ENCODE measurements at places on chromosomes 2 and 18. TPM values are rescaled to one million over a fixed set of nuclear protein-coding genes. Genes with fewer than 3 reads are reported as not detected.

The MEP1B gene
- not detected for total RNA-seq

The MOCOS gene
- 16.0 TPM for total RNA-seq

The CFAP65 gene
- total RNA-seq, result not detected

DNA sequence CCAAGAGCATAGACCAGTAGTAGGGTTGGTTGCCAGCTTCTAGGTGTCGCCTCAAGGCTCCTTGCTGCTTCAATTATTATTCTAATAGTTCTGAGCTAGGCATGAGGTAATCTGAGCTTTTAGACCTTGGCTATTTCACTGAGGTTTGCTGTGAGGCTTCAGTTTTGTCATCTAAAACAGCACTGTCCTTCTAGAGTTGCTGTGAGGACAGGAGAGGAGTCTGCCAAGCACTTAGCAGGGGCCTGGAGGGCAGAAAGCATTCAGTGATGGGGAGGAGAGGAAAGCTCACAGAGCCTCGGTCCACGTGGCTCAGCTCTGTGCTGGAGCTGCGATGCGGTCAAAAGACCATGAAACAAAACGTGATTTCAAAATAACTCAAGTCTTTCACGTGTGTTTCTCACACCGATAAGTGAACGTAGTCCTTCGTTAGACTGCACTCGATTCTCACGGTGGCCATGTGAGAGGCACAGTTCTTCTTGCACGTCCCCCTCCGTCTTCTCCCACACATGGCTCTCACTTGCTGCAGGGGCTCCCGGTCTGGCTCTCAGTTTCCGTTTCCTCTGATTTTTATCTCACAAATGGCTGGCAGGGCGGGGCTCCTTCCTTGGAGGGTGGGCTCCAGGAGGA is 113.7 kb downstream of the B3GNT2 start:
- ATAC-seq, result no peak

DNA sequence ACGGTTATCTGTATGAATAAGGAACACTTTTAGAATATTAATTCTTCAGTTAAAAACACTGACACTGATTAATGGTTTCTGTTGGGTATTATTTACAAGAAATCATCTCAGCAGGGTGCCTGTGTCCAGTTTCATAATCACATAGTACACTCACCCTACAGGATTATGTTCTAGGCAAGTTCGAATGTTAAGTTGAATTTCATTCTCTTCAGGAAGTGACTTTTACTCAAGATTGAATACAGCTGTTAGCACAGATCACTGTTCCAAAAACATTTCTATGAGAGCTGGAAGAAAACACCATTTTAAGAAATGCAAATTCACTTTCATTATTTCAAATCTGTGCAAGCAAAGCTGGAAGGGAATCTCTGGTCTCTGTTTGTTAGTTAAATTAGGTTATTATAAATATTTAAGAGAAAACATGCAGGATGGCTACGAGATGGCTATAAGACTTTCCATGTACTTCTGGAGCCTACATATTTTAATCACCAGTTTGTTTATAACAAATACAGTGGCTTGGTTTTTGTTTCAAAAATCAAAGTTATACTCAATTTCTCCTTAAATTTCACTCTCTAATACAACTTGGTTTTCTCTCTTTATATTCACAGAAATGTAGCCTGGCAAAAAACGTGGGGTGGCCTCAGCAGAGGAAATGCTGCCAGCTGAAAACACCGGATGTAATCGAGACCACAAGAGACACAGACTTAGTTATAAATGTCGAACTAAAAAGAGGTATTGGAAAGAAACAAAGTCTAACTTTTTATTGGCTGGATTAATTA is 65.8 kb downstream of the RBMS1 start:
- ATAC-seq, result peak; percentile 30

DNA sequence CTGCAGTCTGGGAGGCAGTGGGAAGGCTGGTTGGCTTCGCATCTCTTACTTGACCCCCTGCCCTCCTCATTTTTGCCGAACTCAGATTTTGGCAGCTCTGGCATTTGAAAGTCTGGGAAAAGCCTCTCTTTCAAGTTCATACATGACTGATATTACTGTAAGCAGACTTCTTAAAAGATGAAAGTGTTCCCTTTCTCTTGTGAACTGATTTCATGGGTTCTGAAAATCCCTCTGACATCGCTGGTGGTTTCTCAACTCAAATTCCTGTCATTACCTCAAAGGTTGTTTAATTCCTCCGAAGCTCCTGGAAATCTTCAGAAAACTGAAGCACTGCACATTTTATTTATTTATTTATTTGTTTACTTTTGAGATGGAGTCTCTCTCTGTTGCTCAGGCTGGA is 16.9 kb upstream of the SLC38A11 start:
- no peak for ATAC-seq

GRCh38 chr2:238124488-238125126 is 13.9 kb upstream of the KLHL30 start:
- ATAC-seq, result no peak

The NDC80 gene
- 9.7 TPM for total RNA-seq

The SPC25 gene
- 6.0 TPM for total RNA-seq

The TMEM247 gene
- not detected for total RNA-seq

- no peak for ATAC-seq
Measured at GRCh38 chr18:13323186-13323585, 104.6 kb downstream of the LDLRAD4 start.

The MRO gene
- not detected for total RNA-seq

- ATAC-seq, result peak; percentile 89
Measured at GRCh38 chr2:191688934-191689695, 11.2 kb downstream of the NABP1 start.

The CLEC4F gene
- not detected for total RNA-seq

DNA sequence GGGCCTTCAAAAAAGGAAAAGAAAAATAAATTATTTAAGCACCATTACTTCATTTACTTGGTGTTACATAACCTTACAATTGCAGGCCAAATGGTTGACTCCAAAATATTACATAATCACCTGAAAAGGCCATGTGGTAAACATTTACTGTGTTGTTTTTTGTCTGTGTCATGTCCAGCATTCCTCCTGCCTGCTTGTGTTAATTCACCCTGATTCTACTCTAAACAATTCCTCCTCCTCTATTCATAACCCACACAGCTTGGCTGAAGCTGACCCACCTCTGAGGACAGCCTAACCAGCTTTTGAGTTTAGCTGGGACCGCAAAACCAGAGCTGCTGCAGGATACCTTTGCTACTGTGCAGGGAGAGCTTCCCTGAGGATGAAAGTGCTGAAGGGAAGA is 35.4 kb downstream of the TMX3 start:
- ATAC-seq, result no peak

GRCh38 chr2:235952714-235953113 is 215.5 kb downstream of the GBX2 start:
- no peak for ATAC-seq

The KLHL30 gene
- total RNA-seq, result 0.08 TPM

The TUBB8B gene
- not detected for total RNA-seq
